Lower lobe of right lung (tissue), 2 donors: ENCODE measurements at places on chromosomes 6 and 20. TPM values are rescaled to one million over a fixed set of nuclear protein-coding genes. Genes with fewer than 3 reads are reported as not detected.

DNA sequence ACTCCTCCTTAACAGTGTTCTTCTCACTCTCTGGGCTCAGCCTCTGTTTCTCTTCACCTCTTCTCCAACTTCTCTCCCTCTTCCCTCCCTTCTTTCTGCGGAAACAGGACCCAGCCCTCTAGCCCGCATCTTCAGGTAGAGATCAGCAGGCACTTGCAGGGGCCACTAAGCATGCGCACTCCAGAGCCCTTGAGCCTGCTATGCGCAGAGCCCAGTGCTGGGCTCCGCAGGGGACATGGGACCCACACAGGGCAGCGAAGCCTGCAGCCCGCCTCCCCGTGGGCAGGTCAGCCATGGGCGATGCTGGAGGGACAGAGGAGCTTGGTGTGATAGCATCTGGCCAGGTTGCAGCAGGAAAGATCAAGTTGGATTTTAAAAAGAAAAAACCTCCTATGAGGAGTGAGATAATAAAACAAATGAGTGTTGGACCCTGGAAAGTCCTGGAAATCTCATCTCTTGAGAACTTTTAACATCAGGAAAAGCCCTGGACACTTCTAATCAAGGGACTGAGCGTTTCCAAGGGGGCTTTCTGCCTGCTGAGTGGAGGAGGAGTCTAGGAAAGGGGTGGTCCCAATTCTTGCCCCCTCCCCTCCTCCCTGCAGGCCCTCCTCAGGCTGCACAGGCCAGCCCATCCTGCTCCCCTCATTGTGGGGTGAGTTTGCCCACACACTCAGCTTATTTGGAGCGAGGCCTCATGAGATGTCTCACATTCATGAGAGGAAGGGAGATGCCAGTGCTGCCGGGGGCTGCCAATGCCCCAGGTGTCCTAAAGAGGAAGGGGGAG lies 71.9 kb downstream of the MDGA1 start:
- peaks cover 26% of the 10 kb centered on the region for H3K27me3 ChIP-seq
- no peaks in the 10 kb centered on the region for H3K36me3 ChIP-seq

Gene ID1
- 196 TPM for total RNA-seq

Gene COL9A3
- total RNA-seq, result 0.89 TPM

DNA sequence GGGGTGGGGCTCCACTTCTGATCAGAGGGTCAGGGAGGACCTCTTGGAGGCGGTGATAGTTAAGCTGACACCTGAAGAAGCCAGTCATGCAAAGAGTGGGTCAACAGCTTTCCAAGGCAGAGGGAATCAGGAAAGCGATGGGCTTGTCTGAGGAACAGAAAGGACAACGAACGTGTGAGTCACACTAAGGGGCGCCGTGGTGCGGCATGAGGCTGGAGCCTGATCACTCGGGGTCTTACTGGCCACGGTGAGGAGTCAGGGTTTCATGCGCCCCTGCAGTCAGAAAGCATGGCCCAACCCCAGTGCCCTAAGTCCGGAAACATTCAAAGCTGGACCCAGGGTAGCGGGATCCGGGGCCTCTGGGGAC lies 50.6 kb upstream of the SLC32A1 start:
- peaks cover 55% of the 10 kb centered on the region for H3K27me3 ChIP-seq
- peaks cover 8% of the 10 kb centered on the region for H3K4me1 ChIP-seq
- no peak for DNase-seq
- H3K27ac ChIP-seq, result no peak overlapping the region
- H3K4me3 ChIP-seq, result peak overlapping the region; percentile 51

Gene TUBB2B
- 0.59 TPM for total RNA-seq
